ENCODE measurements at places on chromosomes 7 and 10.

DNA sequence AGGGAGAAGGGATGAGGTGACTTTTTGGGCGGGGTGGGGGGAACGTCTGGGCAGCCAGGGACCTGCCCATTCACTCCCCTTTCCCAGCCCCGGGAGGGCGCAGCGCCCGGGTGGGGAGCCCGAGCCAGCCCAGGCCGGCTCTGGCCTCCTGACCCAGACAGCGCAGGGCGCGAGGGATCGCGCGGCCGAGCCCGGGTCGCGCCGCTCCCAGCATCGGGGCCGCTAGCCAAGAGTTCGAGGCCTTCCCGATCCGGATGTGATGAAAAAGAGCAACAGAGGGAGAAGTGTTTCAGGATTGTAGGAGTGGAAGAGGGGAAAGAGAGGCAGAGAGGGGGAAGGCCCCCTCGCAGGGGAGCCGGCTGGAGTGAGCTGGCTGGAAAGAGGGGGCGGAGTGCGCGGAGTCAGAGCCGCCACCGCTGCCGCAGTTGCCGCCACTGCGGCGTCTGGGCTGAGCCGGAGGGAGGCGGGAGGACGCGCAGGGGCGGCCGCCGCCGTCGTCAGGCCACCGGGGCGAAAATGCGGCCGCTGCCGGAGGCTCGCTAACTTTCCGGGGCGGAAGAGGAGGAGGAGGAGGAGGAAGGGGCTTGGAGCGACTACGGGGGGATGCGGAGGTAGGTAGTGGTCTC is at the start of gene MDFIC:
MDFIC (plus strand) TSS at position 69 of the 626 bp plus-strand sequence. CDS start 940 bp downstream, outside the sequence.
- peak; percentile 57 for DNase-seq

- DNase-seq, result no peak
These were observed 58.1 kb downstream of the KIF20B start for GRCh38 chr10:89759531-89759930.

DNA sequence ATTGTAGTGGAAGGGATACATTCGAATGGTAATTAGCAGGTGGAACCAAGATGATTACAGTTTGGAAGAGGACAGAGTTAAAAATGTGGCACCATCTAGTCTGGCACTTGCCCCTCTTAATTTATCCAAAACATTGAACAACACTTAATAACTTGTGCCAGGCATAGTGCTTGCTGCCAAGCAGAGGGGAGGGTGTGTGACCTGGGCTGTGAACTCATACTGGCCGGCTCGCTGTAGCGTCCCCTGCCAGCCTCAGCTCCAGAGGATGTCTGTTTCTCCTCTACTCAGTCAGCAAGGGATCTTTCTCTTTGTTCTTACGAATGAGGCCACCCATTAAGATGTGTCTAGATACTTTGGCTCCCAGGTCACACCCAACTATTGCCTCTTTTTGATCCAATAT is 179.4 kb upstream of the INHBA start:
- no peak for DNase-seq

DNA sequence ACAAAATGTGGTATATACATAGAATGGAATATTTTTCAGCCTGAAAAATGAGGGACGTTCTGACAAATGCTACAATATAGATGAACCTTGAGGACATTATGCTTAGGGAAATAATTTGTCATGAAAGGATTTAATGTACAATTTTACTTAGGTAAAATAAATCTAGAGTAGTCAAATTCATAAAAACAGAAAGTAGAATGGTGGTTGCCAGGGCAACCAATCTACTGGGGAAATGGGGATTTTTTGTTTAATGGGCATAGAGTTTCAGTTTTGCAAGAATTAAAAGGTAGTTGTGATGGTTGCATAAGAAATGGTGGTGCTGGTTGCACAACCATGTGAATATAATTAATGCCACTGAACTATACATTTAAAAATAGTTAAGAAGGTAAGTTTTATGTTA is 296.0 kb upstream of the SP4 start:
- no peak for DNase-seq

- no peak for DNase-seq
These were observed 104.9 kb downstream of the GRK5 start for GRCh38 chr10:119312241-119312640.

DNA sequence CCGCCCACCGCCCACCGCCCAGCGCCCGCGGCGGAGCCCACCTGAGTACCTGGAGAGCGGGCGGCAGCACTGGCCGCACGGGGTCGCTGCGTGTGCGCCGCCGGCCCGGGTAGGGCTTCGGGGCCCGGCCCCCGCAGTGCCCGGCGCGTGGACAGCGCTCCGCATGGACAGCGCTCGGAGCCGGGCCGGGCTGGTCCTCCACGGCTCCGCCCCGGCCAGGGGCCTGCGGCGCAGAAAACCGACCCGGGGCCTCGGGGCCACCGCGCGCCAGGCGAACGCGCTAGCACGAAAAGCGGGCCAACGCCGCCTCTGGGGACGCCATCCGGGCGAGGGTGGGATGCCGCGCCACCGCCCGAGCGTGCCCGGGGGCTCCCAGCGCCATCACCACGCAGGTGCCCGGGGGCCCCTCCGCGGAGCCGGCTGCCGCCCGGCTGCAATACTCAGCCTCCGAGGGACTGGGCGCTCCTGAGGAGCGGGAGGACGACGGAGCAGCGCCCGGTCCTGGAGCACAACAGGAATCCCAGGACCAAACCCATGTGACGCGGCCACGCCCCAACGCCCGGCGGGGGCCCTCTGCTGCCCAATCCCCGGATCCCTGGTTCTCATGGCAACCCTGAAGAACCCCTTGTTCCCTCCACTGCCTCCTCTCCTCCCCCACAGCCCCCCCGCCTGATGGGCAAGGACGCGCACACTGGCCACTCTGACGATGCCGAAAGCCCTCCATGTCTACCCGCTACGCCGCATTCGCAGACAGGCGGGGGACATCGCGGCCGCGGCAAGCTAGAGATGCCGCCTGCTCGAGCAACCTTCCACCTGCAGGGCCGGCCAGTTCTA is at the start of gene GRB10:
GRB10 (minus strand) TSS at position 522 of the 834 bp plus-strand sequence. CDS start 50,574 bp downstream, outside the sequence.
- DNase-seq, result no peak

DNA sequence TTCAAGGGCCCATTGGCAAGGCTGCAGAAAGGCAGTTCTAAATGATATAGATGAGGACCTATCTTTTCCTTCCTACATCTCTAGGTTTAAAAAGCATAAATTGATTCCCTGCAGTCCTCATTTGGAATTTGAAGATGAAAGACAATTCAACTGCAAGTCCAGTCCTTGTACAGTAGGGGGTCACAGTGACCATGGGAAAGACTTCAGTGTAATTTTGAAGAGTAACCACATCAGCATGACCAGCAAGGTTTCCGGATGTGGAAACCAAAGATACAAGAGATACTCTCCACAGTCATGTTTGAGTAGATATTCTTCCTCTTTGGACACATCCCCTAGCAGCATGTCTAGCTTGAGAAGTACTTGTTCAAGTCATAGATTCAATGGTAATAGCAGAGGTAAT is 539.3 kb upstream of the TEX47 start:
- no peak for DNase-seq

DNA sequence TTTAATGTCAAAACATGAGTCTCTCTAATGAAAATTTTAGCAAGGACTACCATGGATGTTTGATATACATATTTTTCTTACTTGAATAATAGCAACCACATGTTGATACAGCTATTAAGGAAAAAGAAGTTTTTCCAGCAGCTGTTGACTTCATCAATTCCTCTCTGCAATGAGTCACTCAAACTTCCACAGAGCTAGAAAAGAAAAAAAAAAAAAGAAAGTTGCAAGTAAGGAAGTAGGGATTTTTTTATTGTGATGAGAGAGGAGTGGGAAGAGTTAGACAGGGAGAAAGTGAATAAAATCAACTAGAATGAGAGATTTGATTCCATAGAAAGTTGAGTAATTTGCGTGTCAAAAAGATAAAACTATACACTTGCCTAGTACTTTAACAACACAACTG is 46.2 kb downstream of the CAV1 start:
- DNase-seq, result no peak

DNA sequence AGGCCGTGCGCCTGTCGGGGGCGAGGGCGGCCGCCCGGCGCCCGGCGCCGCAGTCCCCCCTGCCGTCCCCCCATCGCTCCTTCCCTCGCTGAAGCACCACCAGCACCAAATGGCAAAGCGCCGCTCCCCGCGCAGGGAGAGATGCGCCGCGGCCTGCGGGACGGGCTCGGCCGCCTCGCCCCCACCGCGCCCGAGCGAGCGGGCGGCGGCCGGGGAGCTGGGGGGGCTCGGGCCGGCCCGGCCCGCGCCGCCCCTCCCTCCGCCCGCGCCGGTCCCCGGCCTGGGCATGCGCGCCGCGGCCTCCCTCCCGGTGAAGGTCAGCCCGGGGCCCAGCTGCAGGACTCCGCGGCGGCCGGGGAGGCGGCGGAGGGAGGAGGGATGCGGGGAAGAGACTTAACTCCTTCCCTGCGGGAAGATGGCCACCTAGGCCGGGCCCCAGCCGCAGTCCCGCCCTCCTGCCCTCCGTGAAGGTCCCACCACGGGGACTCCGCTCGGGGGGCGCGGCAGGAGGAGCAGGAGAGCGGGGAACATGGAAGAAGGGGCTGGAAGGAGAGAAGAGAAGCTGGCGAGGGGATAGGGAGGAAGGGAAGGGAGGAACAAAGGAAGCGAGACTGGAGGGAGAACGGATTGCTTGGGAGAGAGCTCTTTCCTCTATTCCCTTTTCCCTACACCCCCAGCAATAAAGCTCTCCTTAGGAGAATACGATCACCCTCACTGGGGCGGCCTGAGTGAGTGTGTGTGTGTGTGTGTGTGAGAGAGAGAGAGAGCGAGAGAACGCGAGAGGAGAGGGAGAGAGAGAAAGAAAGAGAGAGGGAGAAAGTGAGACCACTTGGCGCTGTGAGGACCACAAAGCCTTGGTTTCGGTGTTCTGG is 3.4 kb upstream of the SMARCD3 start:
- peak; percentile 10 for DNase-seq

GRCh38 chr7:22109761-22110160 is 164.1 kb upstream of the CDCA7L start:
- peak; percentile 29 for DNase-seq

- no peak for DNase-seq
These were observed 96.3 kb downstream of the OAT start for GRCh38 chr10:124322191-124322980.

- DNase-seq, result no peak
These were observed 61.9 kb upstream of the MAGI2 start for GRCh38 chr7:79515358-79515757.

DNA sequence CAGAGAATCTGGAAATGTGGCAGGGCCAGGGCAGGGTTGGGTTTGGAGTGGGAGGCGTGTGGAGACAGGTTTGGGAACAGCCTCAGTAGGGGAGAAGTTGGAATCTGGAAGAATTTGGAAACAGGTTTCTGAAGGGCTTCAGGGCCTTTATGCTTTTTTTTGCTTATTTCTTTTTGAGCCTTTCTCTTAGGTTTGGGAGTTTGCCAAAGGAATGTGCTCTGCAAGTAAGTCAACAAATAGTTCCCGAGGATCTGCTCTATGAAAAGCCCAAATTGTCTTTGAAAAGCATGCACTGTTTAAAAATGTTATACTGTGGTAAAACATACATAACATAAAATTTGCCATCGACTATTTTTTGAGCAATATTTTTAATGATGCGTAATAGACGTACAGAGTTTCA is 86.7 kb upstream of the ADRB1 start:
- DNase-seq, result no peak

- no peak for DNase-seq
These were observed 150.0 kb downstream of the CAMK1D start for GRCh38 chr10:12499076-12499986.

DNA sequence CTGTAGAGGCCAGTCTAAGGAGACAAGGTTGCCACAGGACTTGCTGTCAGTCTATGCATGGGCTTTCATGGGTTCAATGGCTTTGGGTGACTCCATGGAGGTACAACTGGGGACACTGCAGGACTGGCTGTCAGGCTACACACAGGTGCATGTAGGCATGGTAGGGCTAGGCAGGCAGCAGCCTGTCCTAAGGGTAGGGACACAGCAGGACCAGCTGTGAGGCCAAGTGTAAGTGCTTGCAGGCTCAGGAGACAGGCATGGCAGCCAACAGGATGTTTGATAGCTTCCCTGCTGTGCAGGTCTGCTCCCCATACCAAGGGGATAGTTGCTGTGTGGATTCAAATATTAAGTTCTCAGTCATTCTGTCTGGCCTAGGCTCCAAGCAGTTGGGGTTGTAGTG is 181.0 kb upstream of the NPY start:
- no peak for DNase-seq

DNA sequence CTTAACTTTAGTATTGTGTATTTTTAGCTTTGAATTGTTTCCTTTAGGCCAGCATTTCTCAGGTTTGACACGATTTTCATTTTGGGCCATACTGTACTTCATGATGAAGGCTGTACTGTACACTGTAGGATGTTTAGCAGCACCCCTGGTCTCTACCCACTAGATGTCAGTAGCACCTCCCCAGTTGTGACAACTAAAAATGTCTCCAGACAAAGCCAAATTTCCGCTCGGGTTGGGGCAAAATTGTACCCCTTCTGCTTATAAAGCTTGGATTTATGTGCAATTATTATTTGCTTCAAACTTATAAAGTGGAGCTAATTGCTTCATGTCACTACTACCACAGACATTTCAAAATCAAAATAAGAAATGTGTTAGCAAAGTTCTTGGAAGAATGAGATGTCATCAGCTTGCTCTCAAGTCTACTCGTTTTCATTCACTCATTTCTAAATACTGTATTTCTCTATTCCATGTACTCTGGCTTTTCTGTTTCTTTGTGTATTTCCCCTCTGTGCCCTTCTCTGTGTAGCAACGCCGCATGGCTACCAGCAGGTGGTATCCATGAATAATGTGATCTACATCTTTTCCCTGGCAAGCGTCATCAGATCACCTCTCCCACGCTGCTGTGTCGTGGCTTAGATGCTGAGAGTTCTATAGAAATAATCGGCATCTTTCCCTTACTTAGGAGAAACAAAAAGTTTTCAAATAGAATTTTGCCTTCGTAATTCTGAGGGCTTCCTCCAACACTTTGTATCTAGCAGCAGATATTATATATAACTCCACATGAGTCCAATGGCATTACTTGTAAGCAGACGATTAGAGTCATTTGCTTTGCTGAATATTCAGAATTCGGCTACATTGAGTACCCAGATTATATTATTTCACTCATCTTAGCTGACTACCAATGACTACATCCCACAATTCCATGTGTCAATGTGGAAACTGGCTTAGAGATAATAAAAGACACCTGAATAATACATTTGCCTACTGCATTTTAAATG is 47.8 kb upstream of the CALCR start:
- DNase-seq, result no peak

DNA sequence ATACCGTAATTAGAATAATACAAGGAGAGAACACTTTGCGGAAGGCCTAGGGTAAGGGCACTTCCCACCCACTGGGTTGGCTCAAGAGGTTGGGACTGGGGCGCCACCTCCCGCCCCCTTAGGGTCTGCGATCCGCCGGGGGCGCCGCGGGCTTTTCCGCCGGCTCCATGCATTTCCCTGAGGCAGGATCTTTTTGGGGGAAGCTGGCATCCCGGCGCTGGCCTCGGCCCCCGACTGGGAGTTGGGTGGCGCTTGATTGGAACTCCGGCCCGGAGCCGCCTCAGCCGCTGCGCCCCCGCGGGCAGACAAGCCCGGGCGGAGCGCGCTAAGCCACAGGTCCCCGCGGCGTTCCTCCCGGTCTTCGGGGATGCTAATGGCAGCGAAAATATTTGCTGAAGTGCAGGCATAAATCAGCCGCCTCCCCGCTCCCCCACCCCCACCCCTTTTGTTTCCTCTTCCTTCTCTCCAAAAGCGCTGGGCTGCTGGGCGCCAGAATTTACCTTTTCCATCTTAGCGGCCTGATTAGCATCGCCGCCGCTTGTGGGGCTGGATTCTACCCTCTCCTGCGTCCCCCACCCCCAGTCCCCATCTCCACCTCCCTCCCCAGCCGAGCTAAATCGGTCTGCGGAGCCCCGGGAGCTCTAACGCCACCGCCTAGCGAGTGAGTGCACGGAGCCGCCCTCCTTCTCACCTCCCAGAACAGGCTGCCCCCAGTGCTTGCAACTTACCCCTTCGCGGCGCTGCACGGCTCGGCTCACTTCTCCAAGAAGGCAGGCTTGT is 5.1 kb downstream of the UNC5B start:
- DNase-seq, result no peak
